ENCODE measurements at places on chromosomes 7 and 10.

- no peak for DNase-seq
These were observed 1.8 kb downstream of the BPGM start for GRCh38 chr7:134648456-134648855.

DNA sequence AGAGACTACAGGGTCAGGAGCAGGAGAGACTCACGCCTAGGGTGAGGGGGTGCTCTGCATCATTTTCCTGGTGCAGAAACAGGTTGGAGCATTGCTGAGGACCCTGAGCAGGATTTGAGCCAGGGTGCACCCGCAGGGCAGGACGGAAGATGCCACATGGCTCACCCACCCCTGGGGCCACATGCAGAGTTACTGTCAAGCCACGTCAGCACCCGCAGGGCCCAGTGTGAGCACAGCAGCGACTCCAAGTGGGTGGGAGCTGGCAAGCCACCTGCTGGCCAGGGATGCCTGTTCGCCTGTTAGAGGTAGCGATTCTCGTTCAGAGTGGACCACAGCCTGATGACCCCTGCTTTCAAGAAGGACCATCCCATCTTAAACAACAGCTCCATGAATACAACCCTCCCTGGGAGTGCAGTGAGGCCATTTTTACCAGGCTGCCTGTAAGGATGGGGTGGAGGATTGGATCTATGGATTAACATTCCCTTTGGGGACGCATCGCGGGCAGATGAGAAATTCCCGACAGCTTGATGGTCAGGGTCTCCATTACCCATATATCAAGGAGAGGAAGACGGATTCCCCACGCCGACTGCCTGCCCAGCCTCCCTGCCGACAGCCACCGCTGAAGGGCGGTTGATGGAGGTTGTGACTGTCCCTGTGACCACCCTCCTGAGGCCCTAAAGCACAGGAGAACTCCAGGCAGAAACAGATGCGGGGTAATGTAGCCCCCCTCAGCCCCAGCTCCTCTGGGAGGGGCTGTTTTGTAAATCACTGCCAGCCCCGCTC is 101.1 kb upstream of the RET start:
- peak; percentile 98 for DNase-seq

DNA sequence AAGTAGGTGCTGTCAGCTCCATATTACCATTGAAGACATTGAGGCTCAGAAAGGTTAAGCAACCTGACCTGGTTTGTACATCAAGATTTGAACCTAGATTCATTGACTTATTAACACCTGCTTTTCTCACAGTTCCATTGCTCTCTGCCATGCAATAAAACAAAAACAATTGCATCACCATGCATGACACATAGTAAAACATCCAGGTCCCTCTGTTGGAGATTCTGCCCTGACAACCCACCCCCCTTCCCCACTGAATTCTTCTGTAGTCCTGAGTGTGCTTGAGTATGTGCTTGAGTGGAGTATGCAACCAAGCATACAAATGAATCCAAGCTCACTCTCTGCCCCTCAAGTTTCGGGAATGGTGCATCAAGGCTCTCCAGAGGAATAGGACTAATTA is 6.0 kb upstream of the LMBR1 start:
- DNase-seq = no peak

DNA sequence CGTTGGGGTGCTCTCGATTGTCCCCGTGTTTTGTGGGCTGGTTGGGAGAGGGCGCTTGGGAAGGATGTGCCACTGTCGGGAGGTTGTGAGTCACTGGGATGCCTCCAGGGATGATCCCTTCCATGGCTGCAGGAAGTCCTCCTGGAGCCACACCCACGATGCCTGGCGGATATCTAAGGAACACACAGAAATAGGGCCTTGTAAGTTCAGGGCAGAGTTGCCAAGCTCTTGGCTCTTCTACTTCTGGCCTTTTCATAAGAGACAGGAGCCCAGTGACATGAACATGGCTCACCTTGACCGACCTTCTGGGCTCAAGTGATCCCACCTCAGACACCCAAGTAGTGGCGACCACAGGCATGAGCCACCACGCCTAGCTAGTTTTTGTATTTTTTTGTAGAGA is 47.6 kb downstream of the ZRANB1 start:
- no peak for DNase-seq

DNA sequence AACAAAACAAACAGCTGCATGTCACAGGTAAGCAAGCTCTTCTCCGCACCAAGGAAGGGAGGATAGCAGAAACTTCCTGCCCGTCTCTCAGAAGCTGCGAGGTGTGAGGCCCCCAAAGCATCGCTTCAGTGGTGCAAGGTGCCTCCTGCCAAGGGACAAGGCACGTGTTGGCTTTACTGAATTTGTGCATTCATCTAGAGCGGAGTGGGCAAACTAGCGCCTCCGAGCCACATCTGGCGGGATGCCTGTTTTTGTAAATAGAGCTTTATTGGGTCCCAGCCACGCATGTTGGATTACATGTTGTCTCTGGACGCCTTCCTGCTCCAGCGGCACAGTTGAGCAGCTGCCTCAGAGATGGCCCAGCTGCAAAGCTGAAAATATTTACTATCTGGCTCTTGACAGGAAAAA is 27.7 kb downstream of the PHYH start:
- DNase-seq = no peak

DNA sequence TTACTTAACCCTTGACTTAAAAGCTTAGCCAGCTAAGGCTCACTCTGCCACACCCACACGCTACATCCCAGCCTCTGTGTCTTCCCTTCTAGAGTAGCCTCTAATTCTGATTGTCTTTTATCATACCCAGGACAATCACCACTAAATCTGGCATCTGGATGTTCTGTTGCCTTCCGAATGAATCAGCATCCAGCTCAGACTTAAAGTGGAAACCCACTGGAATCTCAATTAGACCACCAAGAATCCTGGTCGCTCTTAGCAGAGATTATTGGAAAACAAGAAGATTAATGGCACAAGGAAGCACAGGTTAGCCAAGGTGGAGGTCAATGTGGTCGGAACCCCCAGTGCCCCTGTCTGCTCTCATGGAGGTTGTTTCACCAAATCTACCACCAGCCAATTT is 404.2 kb upstream of the FOXK1 start:
- no peak for DNase-seq

- DNase-seq = no peak
These were observed 43.2 kb downstream of the PROSER2 start for GRCh38 chr10:11866199-11866925.

GRCh38 chr7:31061185-31061584 is 9.1 kb downstream of the ADCYAP1R1 start:
- DNase-seq = peak; percentile 31

DNA sequence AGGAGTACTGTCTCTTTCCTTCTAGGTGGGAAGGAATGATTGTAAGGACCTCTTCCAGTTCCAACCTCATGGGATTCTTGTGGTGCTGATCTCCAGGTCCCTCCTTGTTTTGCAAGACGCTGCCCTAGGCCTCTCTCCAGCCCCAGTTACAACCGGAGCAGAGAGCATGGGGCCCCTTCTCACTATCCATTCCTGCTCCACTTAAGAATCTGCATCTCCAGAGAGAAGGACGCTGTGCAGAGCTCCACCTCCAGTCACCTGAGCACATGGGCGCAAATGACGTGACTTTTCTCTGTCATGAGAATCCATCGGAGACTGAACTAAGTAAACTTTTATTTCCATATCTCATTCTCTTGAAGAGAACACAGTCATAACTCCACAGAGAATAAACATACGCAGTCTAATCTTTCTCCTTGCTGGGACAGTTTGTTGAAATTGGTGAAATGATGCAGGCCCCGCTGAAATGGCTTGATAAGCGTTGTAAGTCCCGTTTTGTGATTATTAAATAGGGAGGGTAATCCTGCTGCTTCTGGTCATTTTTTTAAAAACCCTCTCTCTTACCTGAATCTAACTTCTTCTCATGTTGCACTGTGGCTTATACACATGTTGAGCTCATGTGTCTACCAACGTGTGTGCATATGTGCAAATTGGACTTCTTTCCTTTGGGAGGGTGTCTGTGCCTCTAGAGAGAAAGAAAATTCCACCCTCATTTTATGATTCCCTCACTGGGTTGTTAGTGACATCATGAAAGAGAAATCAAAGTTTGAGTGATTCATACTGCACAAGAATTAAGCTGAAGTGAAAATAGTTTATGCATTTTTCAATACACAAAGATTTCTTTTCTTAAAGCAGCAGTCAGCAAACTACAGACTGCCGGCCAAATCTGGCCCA is 133.2 kb upstream of the TBX20 start:
- no peak for DNase-seq

- peak; percentile 53 for DNase-seq
These were observed 520 bp downstream of the MOSPD3 start for GRCh38 chr7:100612730-100613390.

GRCh38 chr7:158631574-158632195 is 44.1 kb upstream of the PTPRN2 start:
- DNase-seq = no peak

DNA sequence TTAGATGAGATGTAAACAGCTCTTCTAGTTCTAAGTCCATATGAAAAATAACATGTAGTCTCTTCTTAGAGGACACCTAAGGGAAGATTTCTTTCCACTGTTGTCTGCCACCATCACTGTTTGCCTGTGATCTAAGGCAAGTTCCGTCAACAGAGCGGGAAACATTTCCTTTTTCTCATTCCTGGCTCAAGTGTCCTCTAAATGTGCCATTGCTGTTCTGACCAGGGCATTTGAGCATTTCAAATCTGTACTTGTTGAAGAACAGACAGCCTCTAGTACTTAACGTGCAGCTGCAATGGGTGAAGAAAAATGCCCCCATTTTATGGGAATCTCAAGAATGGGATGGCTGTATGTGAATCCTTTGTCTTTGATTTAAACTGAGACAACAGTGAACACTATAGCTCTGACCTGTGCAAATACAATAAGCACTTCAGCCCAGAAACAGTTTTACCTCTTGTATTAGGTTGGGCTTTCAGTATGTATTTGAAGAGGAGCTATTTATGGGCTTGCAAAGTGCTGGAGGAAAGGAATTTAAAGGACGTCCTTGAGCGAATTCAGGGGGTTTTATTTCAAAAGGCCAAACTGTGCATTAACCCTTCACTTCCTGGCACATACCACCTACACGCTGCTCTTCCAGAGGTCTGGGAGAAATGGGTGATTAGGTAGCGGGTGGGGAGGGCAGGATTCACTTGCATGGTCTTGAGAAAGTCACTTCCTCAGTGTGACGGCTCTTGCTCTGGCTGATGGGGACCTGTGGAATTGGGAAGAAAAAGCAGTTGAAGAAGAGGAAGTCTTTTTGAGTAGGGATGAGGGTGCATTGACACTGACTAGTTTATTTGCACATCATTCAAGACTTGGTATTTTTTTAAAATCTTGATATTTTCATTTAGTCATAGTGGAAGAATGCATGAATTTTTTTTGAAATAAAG is 66.1 kb downstream of the THNSL1 start:
- DNase-seq = peak; percentile 4

GRCh38 chr10:3397231-3397630 is 224.6 kb upstream of the PITRM1 start:
- no peak for DNase-seq

DNA sequence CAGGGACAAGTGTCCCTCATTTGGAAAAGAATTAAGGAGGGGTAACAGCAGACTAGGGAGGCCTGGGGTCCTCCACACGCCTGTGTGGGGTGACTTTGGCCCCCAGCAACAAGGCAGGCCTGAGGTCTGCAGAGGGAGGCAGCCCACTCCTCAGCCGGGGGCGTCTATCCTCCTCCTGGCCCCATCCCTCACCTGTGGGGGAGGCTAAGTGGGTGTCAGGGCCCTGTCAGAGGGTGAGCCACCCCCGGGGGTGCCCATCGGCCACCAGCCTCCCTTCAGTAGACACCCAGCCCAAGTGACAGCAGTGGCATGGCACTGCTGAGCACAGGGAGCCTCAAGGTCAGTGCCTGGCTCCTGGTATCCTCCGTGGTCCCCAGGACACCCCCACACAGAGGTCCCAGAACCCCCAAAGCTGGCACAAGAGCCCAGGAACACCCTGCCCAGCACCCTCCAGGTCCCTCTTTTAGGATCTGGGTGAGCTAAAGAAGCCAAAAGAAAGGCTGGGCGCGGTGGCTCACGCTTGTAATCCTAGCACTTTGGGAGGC is 693 bp upstream of the FXYD4 start:
- DNase-seq = no peak

GRCh38 chr10:99467236-99467999 is 37.0 kb upstream of the GOT1 start:
- DNase-seq = no peak

GRCh38 chr10:112189465-112189864 is 5.9 kb upstream of the GPAM start:
- DNase-seq = no peak
